ENCODE measurements at places on chromosomes 3 and 15.

- DNase-seq, result no peak
These were observed 134.7 kb downstream of the P3H2 start for GRCh38 chr3:189985948-189986347.

- no peak for DNase-seq
These were observed 781 bp upstream of the IP6K1 start for GRCh38 chr3:49787182-49787464.

DNA sequence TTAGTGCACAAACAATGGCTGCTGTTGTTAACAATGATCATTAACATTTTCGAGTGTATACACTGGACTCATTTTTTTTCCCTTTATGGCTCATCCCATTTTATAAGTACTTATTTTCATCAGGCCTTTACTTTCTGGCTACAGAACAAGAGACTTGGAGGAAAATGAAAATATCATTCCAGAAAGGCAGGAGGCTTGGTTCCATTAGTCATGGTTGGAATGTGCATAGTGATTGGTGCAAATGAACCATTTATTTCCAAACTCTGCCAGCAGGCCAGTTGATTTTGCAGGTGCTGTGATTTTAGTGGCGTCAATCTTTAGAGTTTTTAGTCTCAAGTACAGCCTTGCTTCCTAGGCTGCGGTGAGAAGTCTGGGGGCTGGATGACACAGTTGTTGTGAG is 151.8 kb downstream of the ITPR1 start:
- DNase-seq, result no peak

- DNase-seq, result no peak
These were observed 10.1 kb downstream of the MNS1 start for GRCh38 chr15:56454836-56455235.

GRCh38 chr3:141491929-141492328 is 5.1 kb downstream of the RASA2 start:
- no peak for DNase-seq

DNA sequence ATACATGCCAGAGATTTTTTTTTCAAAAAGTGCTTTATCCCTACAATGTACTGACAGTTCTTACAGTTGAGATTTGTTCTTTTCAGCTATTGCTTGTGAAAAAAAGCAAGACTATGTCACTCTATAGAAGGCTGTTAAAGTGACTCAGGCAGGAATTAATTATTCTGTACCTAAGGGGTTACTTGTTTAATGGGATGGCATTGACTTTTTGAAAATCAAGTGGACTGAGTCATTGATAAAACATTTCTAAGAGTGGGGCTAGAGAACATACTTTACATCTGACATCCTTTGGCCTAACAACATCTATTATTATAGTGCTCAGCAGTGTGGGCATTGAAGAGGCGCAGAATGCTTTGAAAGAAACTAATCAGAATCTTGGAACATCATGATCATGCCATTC is 34.3 kb downstream of the INTS14 start:
- no peak for DNase-seq

DNA sequence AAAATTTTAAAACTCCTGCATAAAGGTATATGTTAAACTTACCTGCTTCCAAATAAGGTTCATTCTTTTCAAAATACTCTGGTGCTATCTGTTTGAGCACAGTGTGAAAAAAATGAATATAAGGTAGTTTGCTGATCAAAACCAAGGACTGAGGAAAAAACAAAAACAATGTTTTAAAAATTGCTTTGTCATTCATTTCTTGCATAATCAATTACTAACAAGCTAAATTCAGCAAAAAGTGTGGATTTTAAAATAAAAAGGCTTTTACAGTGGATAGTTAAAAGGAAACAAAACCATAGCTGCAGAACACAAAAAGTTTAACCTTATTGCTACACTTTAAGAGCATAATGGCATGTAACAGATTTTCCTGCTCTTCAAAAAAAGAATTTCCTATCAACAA is 31.5 kb downstream of the DENND6A start:
- no peak for DNase-seq

DNA sequence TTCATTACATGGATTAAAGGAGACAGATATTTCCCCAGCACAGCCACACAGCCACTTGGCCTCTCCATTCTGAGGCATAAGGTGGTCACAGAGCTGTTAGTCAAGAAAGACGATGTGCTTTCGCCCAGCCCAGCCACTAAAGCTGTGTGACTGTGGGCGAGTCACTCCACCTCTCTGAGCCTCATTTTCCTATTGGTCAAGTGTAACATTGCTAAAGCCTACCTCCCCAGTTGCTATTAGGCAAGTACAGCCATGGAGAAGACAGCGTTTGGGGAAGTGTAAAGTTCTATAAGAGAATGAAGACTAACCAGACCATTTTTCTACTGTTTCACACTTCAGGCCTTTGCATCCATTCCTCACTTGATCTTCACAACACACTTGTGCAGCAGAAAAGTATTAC is 24.1 kb downstream of the TMEM40 start:
- DNase-seq, result no peak

- DNase-seq, result no peak
These were observed 565.9 kb downstream of the PDCD6IP start for GRCh38 chr3:34364335-34364734.

GRCh38 chr3:104575634-104576033 is 791.1 kb upstream of the ALCAM start:
- no peak for DNase-seq

- no peak for DNase-seq
These were observed 41.5 kb downstream of the ABHD17C start for GRCh38 chr15:80736560-80736959.

- no peak for DNase-seq
These were observed 35.0 kb downstream of the LPP start for GRCh38 chr3:188188911-188189310.

DNA sequence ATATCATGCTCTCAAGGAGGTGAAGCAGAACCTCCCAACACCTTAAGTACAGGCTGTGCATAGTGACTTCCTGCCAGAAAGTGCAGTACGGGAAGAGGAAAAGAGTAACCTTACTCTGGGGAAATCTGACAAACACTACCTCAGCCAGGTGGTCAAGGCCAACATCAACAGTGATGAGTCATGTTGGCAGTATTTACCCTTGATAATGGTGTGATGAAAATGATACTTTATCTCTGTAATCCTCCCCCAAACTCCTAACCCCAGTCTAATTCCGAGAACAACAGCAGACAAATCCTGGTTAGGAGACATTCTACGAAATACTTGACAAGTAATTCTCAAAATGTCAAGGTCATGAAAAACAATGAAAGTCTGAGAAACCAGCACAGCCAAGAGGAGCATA is 26.5 kb downstream of the ANKDD1A start:
- DNase-seq, result peak; percentile 22

DNA sequence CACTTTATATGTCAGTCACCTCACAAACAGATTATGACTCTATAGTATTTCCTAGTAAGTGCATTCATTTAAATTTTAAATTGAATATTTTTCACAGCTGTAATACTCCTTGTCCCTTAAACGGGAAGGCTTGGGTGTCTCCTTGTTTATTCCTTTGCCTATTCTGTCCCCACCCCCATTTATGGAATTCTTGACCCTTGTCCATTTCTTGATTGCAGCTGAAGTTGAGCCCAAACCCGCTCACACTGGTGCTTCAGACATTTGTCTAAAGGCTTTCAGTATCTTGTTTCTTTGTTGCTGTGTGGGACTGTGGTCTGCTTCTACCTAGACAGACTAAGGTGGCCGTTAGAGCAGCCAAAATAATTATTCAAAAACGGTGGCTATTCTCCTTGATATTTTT is 449.7 kb downstream of the FOXP1 start:
- DNase-seq, result no peak

DNA sequence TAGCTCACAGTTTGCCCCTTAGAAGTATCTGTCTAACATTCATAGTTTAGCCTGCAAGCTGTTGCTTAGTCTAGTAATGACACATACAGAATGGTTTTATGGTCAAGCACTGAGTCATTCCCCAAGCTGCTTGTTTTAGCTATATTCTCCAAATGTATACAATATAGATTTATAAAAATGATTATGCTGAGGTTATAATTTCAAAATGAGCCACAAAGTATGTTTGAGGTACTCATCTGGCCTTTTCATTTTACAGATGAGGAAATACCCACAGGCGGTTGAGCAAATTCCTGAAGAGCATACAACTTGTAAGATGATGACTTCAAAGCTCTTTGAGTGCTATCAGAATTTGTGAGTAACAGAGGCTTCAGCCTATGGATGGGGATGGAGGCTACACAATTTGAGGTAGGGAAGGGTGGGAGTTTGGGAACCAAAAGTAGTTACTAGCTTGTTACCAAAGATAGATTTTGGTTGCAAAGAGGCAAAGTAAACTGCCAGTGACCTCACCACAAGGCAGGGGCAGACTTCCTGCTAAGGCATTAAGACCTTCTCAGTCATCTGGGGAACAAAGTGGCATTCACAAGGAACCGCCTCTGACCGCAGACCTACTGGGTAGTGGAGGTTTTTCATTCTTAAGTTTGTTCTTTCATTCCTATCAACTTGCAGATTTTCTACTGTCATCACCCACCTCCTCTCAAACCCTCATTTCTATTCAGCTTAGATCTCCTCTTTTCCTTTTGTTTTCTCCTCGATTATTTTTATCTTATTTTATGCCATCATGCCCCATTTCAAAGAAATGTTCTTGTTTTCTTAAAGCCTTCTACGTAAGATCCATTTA is 257.2 kb upstream of the NECTIN3 start:
- no peak for DNase-seq

GRCh38 chr3:77042343-77042742 is 2.4 kb downstream of the ROBO2 start:
- no peak for DNase-seq

GRCh38 chr3:136804813-136805212 is 14.1 kb upstream of the SLC35G2 start:
- no peak for DNase-seq

- DNase-seq, result no peak
These were observed 7.7 kb upstream of the SCN10A start for GRCh38 chr3:38823722-38824121.

DNA sequence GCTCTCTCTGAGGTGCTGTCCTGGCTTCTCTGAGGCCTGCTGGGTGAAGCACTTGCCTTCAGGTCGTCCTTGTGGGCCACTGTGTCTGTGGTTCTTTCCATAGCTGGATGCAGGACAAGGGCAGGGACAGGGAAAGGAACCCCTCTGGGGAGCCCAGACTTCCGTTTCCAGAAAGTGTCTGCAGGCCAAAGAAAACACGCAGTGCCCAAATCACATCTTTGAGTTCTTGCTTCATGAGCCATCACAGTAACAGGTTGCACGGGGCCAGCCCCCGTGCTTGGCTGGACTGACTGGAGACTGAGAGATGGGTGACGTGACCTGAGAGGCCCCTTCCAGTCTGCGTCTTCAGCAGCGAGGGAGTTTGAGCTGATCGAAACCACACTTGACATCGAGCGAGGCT is 115.8 kb downstream of the GABRG3 start:
- DNase-seq, result no peak

- DNase-seq, result no peak
These were observed 45.7 kb downstream of the CHSY1 start for GRCh38 chr15:101206176-101206591.

DNA sequence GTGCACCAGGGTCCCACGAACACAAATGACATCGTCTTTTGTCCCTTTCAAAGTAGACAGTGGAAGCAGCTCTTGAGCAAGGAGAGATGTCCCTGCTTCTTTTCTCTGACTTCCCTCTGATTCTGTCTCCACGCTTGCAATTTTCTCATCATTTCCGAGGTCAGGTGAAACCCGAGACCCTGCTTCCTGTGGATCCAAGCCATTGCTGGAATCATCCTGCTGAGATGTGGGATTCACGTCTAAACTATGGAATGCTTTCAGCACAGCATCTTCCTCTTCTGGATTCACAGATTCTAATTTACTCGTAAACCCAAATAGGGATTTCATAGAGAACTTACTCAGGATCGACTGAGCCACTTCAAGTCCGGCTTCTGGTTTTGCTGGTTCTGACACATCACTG is 127.1 kb downstream of the FMN1 start:
- no peak for DNase-seq

GRCh38 chr15:61682891-61683735 is 377.1 kb downstream of the VPS13C start:
- no peak for DNase-seq

- no peak for DNase-seq
These were observed 17.7 kb downstream of the NTRK3 start for GRCh38 chr15:88238618-88239430.

- no peak for DNase-seq
These were observed 96.0 kb downstream of the GTPBP8 start for GRCh38 chr3:113086560-113087461.

DNA sequence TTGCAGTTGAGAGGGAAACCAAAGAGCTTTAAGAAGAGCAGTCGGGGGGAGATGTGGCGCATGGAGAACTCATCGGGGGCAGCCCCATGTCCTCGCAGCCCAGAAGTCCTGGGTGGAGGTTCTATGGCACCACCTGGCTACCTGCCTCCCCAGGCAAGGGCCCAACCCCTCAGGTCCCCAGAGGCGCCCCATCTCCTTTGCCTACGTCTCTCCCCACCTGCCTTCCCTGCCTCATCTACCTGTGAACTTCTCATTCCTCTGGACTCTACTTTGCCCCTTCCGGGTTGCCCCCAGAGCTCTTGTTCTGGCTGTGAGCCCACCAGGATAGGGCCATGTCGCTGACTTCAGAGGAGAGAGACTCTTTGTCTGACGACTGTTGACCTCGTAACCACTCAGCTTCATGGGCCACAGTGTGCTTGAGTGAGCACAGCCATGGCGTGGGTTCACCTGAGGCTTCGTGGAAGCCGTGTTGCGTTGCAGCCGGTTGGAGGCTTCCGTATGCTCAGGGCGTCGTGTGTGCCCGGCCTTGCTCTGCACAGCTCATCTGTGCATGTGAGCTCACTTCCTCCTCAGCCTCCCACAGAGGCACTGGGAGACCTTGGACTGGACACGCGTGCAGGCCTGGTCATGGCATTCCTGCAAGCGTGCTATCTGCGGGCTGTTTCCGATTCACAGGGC is 13.4 kb downstream of the APBA2 start:
- no peak for DNase-seq

- DNase-seq, result no peak
These were observed 69.6 kb downstream of the EPHB1 start for GRCh38 chr3:134864636-134865035.

DNA sequence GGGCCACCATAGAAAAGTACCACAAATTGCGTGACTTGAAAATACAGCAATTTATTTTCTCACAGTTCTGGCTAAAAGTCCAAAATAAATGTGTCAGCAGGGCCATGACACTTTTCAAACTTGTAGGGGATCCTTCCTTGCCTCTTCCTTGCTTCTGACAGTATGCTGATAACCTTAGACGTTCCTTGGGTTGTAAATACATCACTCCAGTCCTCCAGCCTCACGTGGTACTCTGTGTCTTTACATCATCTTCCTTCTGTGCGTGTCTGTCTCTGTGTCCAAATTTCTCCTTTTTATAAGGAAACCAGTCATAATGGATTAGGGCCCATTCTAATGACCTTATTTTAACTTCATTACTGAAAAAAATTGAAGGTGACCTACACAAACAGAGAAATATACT is 7.4 kb downstream of the RNF168 start:
- DNase-seq, result no peak
